ENCODE measurements at places on chromosomes 6 and 20. TPM values are rescaled to one million over a fixed set of nuclear protein-coding genes. Genes with fewer than 3 reads are reported as not detected.
A peak's percentile ranks its signal among the peaks of the same experiment; 100 is the strongest.

LY6G6D gene
- total RNA-seq, result not detected

DNA sequence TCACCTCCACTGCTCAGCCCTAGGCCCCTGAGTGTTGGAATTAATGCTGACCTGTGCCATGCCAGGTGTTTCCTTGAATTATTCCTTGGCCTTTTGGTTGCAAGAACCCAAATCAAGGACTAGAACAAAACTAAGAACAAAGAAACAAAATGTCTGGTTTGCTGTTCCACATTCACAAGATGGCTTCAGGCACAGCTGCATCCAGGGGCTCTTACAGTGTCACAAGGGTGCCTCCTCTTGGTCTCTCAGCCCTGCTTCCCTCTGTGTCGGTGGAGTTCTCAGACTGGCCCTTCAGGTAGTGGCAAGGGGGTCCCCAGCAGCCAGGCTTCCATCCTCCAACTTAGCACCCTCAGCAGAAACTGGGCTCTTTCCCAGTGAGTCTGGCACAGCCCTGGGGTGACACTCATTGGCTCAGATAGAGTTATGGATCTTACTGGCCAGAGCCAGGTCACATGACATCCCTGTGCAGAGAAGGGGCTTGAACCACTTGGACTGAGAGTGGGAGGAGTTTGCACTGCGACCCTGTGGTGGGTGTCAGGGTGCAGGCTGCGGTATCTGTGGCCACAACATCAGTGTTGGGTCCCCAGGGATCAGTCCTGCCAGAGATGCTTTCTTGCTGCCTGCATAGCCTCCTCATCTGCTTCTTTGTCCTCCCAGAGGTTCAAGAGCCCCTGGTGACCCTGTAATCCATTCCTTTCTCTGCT is 427.7 kb upstream of the SULF2 start:
- DNase-seq, result no peak

- no peak for DNase-seq
Measured at GRCh38 chr20:11119573-11119972, 445.8 kb upstream of the JAG1 start.

TMEM14C gene
- total RNA-seq, result 132 TPM

TNXB gene
- total RNA-seq, result 73.0 TPM

DNA sequence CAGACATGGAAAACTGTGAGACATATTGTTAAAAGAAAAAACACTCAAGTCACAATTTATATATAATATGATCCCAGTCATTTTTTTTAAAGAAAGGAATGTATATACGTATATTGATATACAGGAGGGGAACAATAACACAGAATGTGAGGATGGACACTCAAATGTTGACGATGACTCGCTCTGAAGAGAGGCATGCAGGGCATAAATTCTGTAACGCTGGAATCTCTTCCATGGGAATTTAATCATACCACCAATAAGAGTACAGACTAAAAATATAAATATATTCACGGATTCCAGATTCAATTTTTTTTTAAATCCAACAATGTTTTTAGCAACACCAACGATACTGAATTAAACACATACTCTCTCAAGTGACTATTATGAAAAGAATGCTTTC is 106.9 kb upstream of the CCDC28A start:
- no peak for DNase-seq

CEP250 gene
- total RNA-seq, result 15.3 TPM

DNA sequence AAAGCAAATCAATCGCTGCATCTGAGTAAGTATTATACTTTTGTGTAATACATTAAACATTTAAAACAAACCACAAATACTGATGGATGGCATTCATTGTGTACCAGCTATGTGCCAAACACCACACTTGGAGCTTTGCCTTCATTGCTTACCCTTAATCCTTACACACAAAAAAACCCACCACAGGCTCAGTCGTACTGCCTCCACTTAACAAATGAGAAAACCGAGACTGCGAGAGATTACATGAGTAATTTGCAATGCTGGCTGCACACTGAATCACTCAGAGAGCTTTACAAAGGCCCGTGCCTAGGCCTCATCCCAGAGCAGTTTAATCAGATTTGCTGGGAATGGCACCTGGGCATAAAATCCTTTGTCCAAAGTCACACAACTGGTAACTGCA is 130.5 kb downstream of the EDN1 start:
- DNase-seq, result no peak

DNA sequence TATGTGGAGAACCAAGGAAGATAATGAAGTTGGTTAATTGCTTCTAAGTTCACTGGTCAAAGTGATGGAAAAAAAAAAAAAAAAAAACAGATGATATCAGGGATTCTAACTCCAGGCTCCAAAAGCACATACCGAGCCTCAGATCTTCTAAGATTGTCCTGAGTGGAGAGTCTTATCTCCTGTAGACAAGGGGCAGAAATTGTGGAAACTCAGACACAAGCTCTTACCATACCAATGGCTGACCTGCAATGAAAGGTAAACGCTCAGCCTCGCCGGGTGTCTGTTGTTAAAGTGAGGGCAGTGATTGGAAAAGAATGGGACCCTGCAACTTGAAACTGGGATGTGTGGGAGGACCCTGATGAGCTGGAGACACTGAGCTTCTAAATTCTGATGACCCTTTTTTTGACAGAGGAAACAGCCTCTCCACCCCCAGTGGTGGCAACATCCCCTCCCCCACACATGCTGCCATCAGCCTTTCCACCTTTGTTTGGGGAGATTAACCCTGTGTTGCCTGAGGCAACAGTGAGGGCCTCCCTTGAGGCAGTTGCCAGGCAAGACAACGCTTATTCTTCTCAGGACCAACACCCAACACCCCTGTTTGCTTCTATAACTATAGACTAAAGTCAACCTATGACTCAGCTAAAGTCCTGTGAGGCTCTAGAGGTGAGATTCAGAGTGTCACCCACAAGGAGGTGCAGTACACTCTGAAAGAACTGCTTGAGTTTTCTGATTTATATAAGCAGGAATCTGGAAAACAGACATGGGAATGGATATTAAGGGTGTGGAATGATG is 154.0 kb downstream of the THBS2 start:
- no peak for DNase-seq

DNA sequence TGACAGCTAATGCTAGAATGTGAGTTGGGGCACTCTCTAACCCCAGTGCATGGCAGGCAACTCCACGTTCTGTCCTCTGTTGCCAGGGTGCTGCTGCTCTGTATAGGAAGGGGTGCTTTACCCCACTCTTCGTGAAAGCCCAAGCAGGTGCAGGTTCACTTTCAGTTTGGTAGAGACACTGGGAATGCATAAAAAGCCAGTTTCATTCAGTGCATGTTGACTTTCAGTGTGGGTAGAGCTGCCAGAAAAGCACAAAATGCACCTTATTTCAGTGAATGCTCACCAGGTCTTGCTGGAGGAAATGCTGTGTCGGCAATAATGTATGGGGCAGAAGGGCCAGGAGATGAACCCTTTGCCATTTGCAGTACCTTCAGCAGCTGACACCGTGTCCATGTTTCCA is 62.1 kb upstream of the ADGRB3 start:
- DNase-seq, result no peak

GRCh38 chr6:158661156-158661685 is 11.4 kb downstream of the SYTL3 start:
- DNase-seq, result no peak

- DNase-seq, result no peak
Measured at GRCh38 chr20:50885068-50885467, 46.2 kb downstream of the ADNP start.

- DNase-seq, result peak; percentile 67
Measured at GRCh38 chr6:79947191-79948186, at the start of gene ELOVL4. Gene ELOVL4, minus strand, starts transcription at chr6:79947553. Its CDS starts 274 bp downstream, at chr6:79947279.

DNA sequence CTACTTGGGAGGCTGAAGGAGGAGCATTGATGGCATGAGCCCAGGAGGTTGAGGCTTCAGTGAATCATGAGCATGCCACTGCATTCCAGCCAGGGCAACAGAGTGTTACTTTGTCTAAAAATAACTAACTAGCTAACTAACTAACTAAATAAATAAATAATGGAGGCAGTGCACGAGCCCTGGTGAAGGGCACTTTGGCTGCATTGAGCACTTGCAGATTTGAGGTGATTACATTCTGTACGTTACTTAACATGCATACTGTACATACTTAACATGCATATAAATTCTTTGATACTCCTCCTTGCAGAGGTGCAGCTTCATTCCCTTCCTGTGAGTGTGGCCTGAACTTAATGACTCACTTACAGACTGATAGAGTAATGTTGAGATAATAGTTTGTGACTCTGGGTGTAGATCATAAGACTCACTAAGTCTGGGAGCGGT is 10.7 kb downstream of the HLA-A start:
- no peak for DNase-seq

IP6K3 gene
- 42.0 TPM for total RNA-seq

DNA sequence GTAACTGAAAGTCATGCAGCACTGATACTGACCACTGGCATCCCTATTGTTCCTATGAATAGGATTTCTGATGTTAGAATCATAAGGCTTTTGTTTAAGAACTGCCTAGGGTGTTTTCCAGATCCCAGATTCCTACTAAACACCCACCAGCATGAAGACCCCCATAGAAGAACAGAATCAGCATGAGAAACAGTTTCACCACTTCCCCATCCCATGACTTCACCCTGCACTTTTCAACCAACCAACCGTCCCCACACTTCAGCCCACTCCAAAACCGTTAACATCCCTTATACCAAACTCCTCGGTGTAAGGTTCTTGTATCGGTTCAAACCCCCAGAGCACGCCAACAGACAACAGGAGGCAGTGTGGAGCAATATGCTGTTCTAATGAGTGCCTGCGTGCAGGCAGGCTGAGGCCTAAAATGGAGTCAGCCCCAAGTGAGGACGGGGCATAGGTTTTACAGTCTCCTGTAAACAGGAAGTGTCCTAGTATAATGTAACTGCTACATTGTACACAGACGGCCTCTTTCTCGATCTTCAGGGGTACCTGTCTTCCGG is 11.4 kb upstream of the SSTR4 start:
- no peak for DNase-seq

CARMIL1 gene
- total RNA-seq, result 8.4 TPM

- no peak for DNase-seq
Measured at GRCh38 chr6:12275107-12275506, 15.1 kb upstream of the EDN1 start.

GRCh38 chr6:4350567-4351519 is 215.5 kb upstream of the ECI2 start:
- peak; percentile 44 for DNase-seq

TMEM217 gene
- 0.80 TPM for total RNA-seq

- no peak for DNase-seq
Measured at GRCh38 chr6:25326126-25326525, 47.0 kb downstream of the CARMIL1 start.

DNA sequence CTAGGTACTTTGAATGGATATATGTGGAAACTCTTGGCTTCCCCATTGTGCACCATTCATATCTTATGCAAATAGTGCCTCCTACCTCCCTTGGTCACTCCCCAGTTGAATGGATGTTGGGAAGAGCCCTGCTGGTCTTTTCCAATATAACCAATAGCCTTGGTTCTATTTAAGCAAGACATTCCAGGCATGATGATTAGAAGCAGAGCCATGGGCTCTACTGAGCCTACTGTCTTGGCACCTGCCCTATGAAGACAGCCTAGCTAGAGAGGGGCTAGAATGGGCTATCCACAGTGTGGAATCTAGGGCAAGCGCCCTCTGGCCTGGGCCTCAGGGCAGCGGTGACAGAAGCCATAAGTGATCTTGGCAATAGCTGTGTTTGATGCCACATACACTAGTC is 15.6 kb downstream of the SLC17A1 start:
- no peak for DNase-seq

C2 gene
- total RNA-seq, result 9.7 TPM

GRCh38 chr6:130716466-130716865 is 110.7 kb upstream of the SMLR1 start:
- DNase-seq, result no peak

Data from left ventricle myocardium inferior (tissue), 1 donor.